ENCODE measurements at places on chromosomes 4 and X. TPM values are rescaled to one million over a fixed set of nuclear protein-coding genes. Genes with fewer than 3 reads are reported as not detected.
A peak's percentile ranks its signal among the peaks of the same experiment; 100 is the strongest.

The EDA gene
- 0.15 TPM for total RNA-seq

- peak; percentile 42 for DNase-seq
Measured at GRCh38 chr4:7703688-7704087, 236.0 kb downstream of the AFAP1 start.

DNA sequence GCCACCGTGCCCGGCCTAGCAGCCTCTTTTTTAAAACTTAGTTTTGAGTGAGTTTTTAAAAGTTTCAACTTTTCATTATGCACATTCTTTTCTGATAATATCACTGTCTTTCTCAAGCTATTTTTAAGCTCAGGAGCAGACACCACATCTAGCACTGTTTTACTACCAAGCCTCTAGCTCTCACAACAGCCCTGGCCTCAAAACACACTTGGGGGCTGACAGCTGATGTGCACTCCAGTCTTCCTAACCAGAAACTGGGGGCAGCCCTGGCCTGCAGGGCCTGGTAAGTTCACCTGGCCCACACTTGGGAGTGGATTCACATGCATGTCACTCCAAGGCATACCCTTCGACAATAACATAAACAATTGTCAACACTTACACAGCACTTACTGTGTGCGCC lies 34.0 kb downstream of the CENPU start:
- no peak for DNase-seq

GRCh38 chr4:42361456-42361855 lies 35.8 kb upstream of the SHISA3 start:
- no peak for DNase-seq

The RBMXL3 gene
- not detected for total RNA-seq

DNA sequence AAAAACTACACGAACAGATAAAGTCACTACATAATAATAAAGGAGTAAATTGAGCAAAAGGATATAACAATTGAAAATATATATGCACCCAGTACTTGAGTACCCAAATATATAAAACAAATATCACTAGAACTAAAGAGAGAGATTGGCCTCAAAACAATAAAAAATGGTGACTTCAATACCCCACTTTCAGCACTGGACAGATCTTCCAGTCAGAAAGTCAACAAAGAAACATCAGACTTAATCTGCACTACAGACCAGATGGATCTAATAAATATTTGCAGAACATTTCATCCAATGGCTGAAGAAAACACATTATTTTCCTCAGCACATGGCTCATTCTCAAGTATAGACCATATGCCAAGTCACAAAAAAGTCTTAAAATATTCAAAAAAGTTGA lies 503.6 kb downstream of the NAP1L3 start:
- no peak for DNase-seq

The SPANXB1 gene
- 0.33 TPM for total RNA-seq

The RAI2 gene
- total RNA-seq, result 0.66 TPM

DNA sequence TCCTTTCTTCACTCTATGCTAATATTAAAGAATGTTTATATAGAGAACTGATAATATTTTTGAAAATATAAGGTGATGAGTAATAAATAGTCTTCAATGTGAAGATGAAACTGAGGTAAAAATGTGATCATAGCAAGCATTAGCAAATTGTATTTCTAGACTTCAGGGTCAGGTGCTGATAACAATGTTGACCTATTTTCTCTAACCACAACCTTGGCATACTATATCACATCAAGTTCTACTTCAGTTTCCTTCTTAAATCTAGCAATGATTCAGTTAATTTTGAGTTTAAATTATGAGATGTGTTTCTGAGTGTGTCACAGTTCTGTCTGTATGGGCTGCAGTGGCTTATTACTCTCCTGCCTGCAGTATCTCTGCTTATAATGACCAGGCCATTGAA lies 209.4 kb downstream of the RAPGEF2 start:
- no peak for DNase-seq

DNA sequence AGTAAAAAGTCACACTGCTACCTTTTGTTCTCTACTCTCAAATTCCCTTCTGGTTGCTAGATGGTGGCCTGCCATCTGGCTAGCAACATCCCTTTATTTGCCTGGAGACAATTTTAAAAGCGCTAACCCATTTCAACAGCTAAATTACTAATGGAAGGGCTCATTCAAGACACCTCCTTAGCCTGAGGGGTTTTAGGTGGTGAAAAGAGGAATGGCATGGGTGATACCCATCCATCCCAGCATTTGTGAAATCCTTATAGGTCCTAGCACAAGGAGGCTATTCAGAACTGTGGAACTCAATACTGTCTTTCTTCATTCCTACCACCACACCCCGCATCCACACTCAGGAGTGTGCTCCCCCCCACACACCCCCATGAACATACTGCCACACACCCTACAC lies 33.5 kb downstream of the ARHGEF9 start:
- DNase-seq, result no peak

DNA sequence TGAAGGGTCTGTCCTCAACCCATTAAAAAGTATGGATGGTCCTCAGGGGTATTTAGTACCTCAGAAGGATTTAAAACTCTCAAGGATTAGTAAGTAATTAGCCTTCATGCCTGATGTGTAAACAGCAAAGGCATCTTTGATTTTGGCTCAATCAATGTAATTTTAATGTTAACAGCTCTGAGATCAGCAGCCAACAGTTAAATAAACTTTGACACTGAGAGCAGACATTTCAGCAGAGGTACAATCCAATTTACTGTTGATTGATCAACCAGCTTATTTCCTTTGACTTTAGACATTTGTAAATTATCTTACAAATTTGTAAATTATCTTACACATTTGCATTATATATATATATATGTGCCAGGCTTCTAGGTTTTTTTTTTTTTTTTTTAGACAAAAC lies 36.9 kb downstream of the STOX2 start:
- DNase-seq, result no peak

The DGKK gene
- not detected for total RNA-seq

DNA sequence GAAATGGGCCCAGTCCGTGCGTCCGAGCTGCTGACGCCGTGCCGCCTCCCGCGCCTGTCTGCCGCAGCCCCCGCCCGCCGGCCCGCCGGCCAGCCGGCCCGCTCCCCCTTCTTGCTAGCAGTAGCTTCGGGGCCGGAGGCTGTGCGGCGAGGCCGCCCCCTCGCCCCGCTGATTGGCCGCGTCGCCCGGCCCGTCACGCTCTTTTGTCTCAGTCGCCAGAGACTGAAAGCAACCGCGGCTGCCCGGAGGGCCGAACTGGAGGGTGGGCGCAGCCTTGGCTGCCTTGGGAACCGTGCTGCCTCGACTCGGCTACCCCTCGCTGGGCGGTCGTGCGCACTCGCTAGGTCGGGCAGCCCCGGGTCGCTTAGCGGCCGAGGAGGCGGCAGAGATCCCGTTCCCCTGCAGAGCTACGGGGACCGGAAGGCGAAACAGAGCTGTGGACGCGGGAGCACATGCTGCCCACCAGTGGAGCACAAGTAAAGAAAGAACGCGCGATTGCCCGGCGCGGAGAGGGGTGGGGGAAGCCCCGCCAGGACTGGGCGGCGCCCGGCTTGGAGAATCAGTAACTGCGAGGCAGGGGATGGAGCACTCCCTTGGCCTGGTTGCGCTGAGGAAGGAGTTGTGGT lies at the start of gene ZCCHC18:
Gene ZCCHC18 (plus strand): TSS at position 198 of the 626 bp plus-strand sequence. CDS start 1,589 bp downstream, outside the sequence.
- peak; percentile 32 for DNase-seq

The WAS gene
- total RNA-seq, result not detected

The LRRC66 gene
- total RNA-seq, result 1.1 TPM

The SORCS2 gene
- 6.6 TPM for total RNA-seq

Data from PC-3 (cell line).